ENCODE measurements at places on chromosomes 7 and 10.

GRCh38 chr7:3616306-3616705 lies 315.3 kb downstream of the SDK1 start:
- DNase-seq: no peak

- DNase-seq: no peak
These were observed 107.5 kb downstream of the POU6F2 start for GRCh38 chr7:39085189-39085588.

DNA sequence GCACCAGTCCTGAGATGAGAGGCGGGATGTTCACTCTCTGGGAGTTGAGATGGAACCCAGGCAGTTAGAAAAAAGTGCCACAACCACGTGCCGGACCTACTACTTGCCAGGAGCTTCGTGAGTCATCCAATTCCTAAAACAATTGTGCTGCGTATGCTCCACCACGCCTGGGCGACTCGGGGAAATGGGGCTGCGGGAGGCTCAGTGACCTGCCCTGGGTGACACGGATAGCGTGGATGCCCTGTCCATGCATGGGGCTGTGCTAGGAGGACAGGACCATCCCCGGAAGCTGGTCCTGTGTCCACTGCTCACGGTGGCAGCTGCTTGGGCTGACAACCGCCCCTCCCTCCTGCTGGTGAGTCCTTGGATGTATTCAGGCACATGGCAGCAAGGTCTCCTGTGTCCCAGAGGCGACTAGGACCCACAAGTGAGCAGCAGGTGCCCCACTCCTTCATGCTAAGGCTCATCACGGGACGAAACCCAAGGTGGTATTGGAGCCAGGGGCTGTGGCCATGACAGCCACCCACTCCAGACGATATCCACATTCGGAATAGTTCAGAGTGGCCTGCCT lies 90.4 kb downstream of the BMS1 start:
- DNase-seq: peak; percentile 26

DNA sequence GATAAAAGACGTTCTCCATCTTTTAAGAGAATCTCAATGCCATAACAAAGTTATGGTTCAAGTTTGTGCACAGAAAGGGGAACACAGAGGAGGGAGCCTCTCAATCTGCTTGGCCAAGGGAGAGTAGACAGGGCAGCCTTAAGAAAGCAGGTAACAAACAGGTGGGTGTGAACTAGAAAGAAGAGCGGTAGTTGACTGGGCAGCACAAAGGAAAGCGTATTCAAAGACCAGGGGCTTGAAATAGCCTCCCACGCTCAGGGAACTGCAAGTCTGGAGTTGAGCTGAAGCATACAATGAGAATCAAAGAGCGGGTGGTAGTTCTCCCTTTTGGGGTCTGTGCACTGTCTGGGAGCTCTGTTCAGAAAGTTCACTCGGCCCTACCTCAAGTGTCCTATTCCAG lies 18.9 kb upstream of the MACC1 start:
- DNase-seq: no peak

GRCh38 chr7:129356176-129356575 lies 78.1 kb upstream of the STRIP2 start:
- no peak for DNase-seq

GRCh38 chr10:60531006-60531405 lies 141.3 kb upstream of the ANK3 start:
- no peak for DNase-seq

GRCh38 chr10:75094465-75094864 lies 17.0 kb upstream of the SAMD8 start:
- DNase-seq: no peak

GRCh38 chr10:76051007-76051936 lies 619.8 kb downstream of the LRMDA start:
- no peak for DNase-seq

DNA sequence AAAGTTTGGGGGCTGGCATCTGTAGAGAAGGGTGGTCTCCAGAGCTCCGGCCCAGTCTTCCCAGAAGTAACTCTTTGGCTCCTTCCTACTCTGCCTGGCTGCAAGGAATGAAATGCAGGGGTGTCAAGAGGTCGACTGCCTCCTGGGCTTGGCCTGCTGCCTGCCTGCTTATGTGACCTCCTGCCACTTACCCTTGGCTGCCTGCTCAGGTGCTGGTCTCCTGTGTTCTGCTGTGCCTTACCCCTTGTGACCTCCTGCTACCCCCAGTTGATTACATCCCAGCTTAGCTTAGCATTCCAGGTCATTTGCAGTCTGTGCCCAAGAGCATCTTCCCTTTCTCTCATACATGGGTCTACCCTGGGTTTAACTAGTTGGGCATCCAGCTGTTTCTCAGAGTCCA lies 180.2 kb downstream of the PTPN20 start:
- DNase-seq: no peak

DNA sequence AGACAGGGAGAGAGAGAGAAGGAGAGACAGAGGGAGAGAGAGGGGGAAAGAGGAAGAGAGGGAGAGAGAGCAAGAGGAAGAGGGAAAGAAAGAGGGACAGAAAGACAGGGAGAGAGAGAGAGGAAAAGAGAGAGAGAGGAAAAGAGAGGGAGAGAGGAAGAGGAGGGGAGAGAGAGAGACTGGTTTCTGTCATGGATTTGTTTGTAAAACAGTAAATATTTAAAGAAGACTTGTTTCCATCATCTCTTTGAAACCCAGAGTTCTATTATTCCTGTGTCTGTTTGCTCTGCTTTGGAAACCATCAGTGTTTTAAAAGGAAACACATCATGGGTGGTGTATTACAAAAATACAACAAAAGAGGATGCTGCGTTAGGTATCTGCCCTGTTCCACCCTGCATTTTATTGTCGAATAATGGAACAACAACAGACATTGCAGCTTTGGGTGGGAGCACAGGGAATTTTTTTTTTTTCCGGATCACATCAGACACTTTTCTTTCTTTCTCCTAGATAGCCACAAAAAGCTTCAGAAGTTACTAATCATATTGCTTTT lies 150.7 kb upstream of the RSU1 start:
- DNase-seq: peak; percentile 4

DNA sequence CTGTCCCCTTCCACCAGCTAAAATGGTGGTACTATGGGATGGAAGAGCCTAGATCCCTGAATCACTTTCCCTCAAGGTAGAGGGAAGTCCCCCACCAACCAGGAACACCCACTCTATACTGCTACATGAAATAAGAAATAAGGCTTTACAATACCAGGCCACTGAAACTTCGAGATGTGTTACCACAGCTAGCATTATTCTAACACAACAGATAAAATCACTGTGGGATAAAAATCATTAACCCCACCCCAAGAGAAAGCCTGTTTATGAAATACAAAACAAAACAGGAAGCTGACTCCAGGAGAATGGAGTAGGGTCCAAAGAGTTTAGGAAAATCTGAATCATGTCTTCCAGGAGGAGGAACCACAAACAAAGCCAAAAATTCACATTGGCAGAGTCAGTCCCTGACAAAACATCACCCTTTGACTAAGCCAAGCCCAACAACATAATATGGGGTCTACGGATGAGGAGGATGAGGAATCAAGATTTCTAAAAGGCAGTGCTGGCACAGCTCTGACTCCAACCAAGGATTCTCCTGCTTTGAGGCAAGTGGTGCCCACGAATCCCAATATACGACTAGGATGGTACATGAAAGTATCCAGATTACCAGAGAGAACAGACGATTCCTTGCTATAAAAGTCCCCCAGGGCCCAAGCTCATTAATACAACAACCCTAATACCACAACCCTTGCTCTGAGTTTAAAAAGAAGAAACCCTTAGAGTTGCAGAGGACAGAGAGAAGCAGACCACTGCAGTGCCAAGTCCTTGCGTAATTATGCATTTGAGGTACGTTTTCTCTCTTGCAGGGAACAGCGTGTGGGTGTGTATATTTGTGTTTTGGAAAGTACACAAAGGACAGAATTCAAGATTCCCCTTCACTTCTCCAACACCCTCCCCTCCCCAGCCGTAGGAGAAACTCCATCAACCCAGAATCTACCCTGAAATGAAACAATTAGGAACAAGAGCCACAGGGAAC lies 23.7 kb downstream of the XPNPEP1 start:
- no peak for DNase-seq

DNA sequence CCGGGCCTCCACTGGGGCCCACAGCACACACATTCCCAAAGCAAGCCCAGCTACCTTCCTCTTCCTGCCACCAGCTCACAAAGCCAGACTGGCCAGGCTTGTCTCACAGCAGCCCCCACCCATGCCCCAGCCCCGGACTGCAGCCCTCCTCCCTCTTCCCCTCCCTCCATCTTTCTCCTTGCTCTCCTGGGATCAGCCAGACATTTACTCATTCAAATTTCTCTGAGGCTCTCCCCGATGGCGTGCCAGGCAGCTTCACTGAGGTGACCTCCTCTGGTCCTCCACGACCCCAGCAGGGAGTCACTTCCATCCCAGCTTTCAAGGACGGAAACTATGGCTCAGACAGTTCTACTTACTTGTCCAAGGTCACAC lies 187.5 kb downstream of the GRID1 start:
- DNase-seq: no peak

DNA sequence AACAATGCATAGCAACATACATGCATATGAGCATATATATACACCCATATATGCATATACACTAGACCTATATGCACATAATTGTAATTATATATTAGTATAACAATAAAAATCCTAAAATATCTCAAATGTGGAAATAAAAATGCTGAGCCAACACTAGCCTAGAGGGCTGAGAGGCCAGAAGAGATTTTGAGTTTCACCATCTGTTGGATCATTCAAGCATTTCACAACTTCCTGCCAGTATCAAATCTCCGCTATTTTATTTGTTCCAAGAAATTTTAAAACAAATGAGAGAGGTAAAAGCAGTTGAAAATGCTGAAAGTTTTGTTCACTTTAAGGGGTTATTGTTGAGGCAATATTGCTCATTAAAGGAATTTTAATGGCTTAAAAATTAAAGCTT lies 187.0 kb downstream of the PCDH15 start:
- no peak for DNase-seq

DNA sequence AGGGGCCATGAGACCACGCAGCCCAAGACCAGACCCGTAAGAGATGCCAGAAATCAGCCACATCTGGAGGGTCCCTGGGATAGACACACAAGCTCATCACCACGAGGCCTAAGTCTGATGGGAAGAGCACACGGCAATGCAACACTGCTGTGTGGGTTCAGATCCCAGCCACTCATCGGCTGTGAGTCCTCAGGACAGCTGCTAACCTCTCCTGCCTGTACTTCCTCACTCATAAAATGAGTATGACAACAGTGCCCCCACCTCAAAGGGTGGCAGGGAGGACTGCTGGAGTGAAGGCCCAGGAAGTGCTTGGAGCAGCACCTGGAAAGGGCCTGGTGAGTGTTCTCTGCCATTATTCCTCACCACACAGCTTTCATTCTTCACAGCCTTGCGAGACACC lies 60.9 kb downstream of the MAD1L1 start:
- no peak for DNase-seq

DNA sequence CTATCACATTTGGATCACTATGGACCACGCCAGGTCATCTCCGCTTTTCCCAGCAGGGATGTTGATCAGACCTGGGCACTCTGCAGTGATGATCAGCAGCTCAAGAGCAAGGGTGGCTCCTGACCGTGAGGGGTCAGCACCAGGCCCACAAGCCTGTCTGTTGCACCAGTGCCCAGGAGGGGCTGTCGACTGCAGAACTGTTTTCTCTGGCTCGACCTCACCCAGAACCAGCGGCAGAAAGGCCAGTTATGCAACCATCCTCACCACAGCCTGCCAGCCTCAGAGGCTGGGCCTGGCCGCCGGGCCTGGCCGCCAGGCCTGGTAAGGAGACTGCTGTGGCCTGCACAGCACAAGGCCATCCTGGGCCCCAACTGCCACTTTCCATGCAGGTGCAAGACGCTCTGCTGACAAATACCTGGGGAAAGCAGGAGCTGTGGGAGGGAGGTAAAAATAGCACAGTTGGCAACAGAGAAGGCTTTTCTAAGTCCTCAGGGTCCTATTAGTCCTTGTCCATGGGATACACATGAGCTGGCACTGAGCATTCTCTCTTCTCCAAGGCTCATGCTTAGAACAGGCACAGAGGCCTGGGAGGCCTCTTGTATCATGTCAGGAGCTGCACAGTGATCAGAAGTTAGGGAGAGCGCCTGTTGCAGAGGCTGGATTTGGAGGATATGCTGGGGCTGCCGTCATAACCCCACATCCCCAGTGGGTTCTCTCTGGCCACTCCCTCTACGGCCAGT lies 17.5 kb downstream of the KCNMA1 start:
- no peak for DNase-seq

- no peak for DNase-seq
These were observed 112.3 kb downstream of the ARHGAP12 start for GRCh38 chr10:31816318-31816717.

GRCh38 chr10:132027423-132027983 lies 38.2 kb upstream of the JAKMIP3 start:
- DNase-seq: peak; percentile 33

- DNase-seq: peak; percentile 93
These were observed 74.3 kb downstream of the AVL9 start for GRCh38 chr7:32569388-32570289.

- DNase-seq: no peak
These were observed 67.0 kb upstream of the ATRNL1 start for GRCh38 chr10:115026056-115026745.

DNA sequence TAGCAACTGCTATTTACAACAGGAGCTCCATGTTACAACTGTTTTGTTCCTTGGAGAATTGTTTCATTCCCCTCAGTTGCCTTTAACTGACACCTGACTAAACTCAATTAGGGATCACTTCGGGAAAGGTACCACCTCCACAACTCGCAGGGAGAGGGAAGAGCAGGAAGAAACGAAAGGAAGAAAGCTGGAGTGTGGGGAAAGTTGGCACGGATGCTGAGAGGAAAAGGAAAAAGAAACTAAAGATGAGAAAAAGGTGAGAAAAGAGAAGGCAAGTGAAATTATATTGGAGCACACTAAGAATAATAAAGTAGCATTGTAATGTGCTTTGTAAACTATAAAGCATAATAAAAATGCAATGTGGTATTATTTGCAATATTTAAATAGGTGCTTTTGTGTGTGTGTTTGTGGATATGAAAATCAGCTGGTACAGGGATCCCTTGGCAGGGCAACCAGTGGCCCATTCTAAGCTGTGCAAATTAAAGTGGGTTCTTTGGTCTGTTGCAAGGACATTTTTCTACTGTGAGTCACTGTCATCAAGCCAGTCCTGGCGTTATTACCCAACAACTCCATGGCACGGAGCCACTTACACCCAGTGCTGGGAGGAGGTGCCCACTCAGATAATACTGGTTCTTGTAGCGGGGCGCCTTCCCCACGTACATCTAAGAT lies 45.9 kb downstream of the HIPK2 start:
- peak; percentile 99 for DNase-seq

DNA sequence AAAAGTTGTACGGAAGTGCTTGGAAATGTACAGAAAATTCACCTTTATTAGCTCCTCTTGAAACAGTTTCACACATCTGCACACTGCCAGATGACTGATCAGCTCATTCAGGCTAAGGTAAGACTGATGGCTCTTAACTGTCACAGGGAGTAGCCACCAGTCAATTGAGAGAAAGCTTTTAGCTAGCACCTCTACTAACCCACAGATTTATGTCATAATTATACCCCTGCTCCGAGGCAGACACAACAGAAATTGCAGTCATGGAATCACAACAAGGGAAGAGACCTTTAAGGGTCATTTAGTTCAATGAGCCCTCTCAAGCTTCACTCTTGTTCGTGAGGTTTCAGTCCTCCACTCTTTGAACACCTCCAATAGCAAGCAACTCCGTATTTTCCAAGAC lies 235.4 kb downstream of the TRIL start:
- no peak for DNase-seq
